ENCODE measurements at places on chromosomes 2 and 18. TPM values are rescaled to one million over a fixed set of nuclear protein-coding genes. Genes with fewer than 3 reads are reported as not detected.

PAIP2B gene
- 5.0 TPM for total RNA-seq

RAB17 gene
- total RNA-seq: not detected

IL1F10 gene
- not detected for total RNA-seq

ITGA6 gene
- total RNA-seq: 172 TPM

LIMS2 gene
- total RNA-seq: 153 TPM

RESP18 gene
- not detected for total RNA-seq

FLACC1 gene
- 2.0 TPM for total RNA-seq

RAB27B gene
- 6.6 TPM for total RNA-seq

GRCh38 chr2:160397530-160397865 is 96.1 kb downstream of the RBMS1 start:
- no peaks in the 10 kb centered on the region for H3K36me3 ChIP-seq
- H3K27ac ChIP-seq: no peak overlapping the region

- H3K36me3 ChIP-seq: no peaks in the 10 kb centered on the region
- H3K27me3 ChIP-seq: no peaks in the 10 kb centered on the region
- no peaks in the 10 kb centered on the region for H3K4me1 ChIP-seq
- H3K4me3 ChIP-seq: no peak overlapping the region
Measured at GRCh38 chr18:14949800-14950664, 202.1 kb downstream of the ANKRD30B start.

DNA sequence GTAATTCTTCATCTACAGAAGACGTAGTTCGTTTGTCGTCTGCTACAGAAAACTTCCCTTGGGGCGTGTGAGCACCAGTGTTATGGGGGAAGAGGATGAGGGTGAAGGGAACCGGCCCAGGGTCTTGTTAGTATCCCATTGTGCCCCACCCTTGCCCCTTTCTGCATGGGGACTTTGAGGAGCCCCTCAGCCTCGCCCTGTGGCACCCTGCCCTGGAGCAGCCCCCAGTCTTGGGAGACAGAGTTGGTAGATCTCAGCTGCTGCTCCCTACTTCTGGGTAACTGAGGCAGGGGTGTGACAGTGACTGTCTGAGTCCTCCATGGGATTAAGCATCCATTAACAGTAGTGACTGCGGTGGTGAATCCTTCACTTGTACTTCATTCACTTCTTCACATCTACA is 50.1 kb downstream of the RNF144A start:
- H3K36me3 ChIP-seq: no peaks in the 10 kb centered on the region
- no peak for DNase-seq
- H3K27me3 ChIP-seq: no peaks in the 10 kb centered on the region
- no peak overlapping the region for H3K27ac ChIP-seq

GRCh38 chr18:23737578-23737977 is 48.3 kb downstream of the LAMA3 start:
- H3K4me3 ChIP-seq: no peak overlapping the region
- DNase-seq: no peak
- peaks cover 14% of the 10 kb centered on the region for H3K4me1 ChIP-seq
- H3K27me3 ChIP-seq: no peaks in the 10 kb centered on the region
- no peaks in the 10 kb centered on the region for H3K36me3 ChIP-seq

GRCh38 chr2:23993736-23994269 is 16.1 kb upstream of the MFSD2B start:
- DNase-seq: no peak
- H3K36me3 ChIP-seq: no peaks in the 10 kb centered on the region
- H3K27me3 ChIP-seq: no peaks in the 10 kb centered on the region
- no peak overlapping the region for H3K4me3 ChIP-seq

- no peak overlapping the region for H3K27ac ChIP-seq
- no peak for DNase-seq
- H3K4me1 ChIP-seq: peaks cover 11% of the 10 kb centered on the region
Measured at GRCh38 chr18:46587600-46587999, 69.4 kb downstream of the LOXHD1 start.

DNA sequence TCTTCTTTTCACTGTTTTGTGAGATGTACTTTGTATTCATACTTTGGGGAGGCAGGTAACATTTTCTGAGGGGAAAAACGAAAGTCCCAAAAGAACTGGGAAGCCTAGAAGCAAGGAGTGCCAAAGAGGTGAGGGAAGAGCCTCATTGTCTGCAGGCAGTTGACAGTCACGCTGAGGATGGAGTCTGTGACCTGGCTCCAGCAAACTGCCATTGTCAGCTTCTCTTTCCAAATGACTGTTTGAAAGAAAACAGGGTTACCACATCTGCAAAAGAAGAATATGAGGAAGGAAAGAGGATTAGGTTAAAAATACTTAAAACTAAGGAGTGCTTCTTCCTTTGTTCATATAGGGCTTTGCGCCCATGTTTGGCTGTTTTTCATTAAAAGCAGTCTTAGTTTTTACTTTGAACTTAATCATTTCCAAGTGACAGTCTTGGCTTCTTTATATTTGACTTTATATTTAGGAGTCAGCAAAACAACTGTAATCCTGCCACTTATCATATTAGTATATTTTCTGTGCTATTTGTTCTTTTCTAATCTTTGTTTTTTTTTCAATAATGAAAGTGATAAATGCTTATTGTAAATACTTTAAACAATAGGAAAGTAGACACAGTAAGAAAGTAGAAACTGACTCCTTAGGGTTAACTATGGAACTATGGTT is 35.0 kb downstream of the CERS6 start:
- H3K4me1 ChIP-seq: peaks cover 21% of the 10 kb centered on the region
- H3K27me3 ChIP-seq: no peaks in the 10 kb centered on the region
- DNase-seq: no peak
- no peaks in the 10 kb centered on the region for H3K36me3 ChIP-seq
- H3K4me3 ChIP-seq: no peak overlapping the region

GRCh38 chr2:8436585-8436984 is 245.3 kb upstream of the ID2 start:
- H3K4me1 ChIP-seq: peaks cover 46% of the 10 kb centered on the region
- DNase-seq: no peak
- no peaks in the 10 kb centered on the region for H3K36me3 ChIP-seq
- H3K27me3 ChIP-seq: peaks cover 35% of the 10 kb centered on the region

GRCh38 chr2:217983276-217984233 is 19.2 kb downstream of the TNS1 start:
- H3K27ac ChIP-seq: no peak overlapping the region
- DNase-seq: peak; percentile 77
- peaks cover 11% of the 10 kb centered on the region for H3K4me1 ChIP-seq
- H3K4me3 ChIP-seq: no peak overlapping the region
- H3K36me3 ChIP-seq: no peaks in the 10 kb centered on the region

- DNase-seq: no peak
- no peaks in the 10 kb centered on the region for H3K4me1 ChIP-seq
- H3K4me3 ChIP-seq: no peak overlapping the region
- no peaks in the 10 kb centered on the region for H3K27me3 ChIP-seq
- H3K27ac ChIP-seq: no peak overlapping the region
Measured at GRCh38 chr18:38948436-38948835, 1382.8 kb upstream of the CELF4 start.
